T-helper 2 cell (primary cell): ENCODE measurements at places on chromosomes 5 and 9.

GRCh38 chr5:120055858-120056257, 408.2 kb upstream of the PRR16 start:
- no peak for DNase-seq

GRCh38 chr5:76638479-76638878, 15.3 kb upstream of the F2RL2 start:
- no peak for DNase-seq

- no peak for DNase-seq
Observed at GRCh38 chr9:70902171-70902570, 219.2 kb downstream of the TRPM3 start.

- DNase-seq = no peak
Observed at GRCh38 chr5:131913603-131914002, 31.9 kb downstream of the MEIKIN start.
